Naive thymus-derived CD4-positive, alpha-beta T cell (primary cell): ENCODE measurements at places on chromosomes 2 and 18. TPM values are rescaled to one million over a fixed set of nuclear protein-coding genes. Genes with fewer than 3 reads are reported as not detected.

DNA sequence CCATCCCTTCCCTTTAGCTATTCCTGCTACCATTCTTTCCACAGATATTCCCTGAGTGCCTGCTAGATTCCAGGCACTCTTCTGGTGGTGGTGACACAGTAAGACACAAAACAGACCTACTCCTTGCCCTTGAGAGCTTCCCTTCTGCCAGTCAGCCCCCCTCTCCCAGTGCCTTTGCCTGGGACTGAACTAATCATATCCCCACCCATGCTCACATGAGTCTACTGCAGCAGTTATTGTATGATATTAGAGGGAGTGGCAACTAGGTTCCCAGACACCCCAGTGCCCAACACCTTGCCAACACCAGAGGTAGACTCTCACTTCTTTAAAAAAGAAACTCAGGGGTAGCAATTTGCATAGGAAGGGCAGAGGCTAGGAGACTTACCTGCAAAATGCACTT lies 7.2 kb upstream of the LBH start:
- no peaks in the 10 kb centered on the region for H3K36me3 ChIP-seq
- H3K4me3 ChIP-seq: peak overlapping the region; percentile 8
- H3K27me3 ChIP-seq: no peaks in the 10 kb centered on the region
- DNase-seq: no peak
- peak overlapping the region; percentile 95 for H3K27ac ChIP-seq
- peaks cover 65% of the 10 kb centered on the region for H3K4me1 ChIP-seq

DNA sequence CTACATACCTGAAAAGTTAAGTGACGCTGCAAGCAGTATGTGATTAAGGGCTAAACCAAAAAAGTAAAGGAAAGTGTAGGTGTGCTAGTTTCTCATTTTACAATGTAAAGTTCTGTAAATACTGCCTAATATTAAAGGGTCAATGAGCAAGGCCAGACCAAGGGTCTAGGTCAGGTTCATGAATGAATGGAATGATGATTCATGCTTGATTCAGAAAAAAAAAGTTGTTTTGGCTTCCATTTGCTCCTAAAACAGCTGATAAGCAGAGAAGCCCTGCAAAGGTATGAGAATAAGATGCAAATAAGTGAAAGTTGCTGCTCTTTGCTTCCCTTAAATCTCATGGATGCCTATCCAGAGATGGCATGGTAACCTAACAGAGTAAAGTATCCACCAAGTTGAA lies 61.3 kb downstream of the PTRHD1 start:
- H3K4me3 ChIP-seq: no peak overlapping the region
- peaks cover 25% of the 10 kb centered on the region for H3K36me3 ChIP-seq
- H3K27ac ChIP-seq: no peak overlapping the region

DNA sequence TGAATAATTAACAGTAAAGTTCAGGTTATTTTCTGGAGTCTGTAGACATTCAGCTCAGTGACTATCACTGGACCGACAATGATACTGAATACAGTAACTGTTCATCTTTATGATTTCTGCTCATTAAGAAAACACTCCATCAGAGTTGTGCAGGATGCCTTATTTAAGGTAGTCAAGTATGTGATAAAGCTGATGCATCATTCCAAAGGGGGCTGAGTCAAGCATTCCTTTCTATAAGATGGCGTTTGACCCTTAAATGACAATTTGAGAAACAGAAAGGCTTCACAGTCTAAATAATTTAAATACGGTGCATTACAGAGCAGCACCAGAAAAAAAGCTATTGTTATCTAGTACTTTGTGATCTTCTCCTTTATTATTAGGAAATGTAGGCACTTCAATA lies 131.1 kb downstream of the CDH2 start:
- no peak overlapping the region for H3K4me3 ChIP-seq
- no peaks in the 10 kb centered on the region for H3K36me3 ChIP-seq
- DNase-seq: no peak
- no peak overlapping the region for H3K27ac ChIP-seq
- H3K4me1 ChIP-seq: no peaks in the 10 kb centered on the region

DNA sequence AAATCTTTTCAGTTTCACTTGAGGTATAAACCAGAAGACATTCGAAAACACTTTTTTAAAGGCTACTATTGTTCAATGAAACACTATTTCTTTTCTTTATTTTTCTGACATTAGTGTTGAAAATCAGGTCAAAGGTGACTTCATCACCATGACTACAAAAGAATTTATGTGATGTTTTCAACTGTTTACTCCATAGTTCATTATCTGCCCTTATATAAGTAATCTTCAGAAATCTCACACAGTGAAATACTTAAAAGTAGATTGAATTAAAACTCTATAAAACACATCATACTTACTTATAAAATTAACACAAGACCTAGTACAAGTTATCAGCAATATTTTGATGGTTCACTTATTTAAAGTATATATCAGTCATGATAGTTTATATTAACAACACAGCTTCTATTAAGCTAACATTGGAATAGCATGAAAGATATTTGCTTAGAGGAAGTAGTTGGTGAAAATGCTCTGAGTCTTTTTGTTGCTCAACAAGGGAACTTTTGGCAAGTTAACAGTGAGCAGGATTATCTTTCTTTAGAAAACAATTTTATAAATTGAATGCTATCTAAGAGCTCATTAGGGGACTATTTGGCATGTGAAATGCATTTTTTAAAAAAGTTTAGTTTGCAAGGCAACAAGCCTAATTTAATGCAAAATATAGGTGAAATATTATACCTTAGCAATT lies 60.8 kb downstream of the MC4R start:
- H3K27me3 ChIP-seq: no peaks in the 10 kb centered on the region
- no peaks in the 10 kb centered on the region for H3K4me1 ChIP-seq
- H3K4me3 ChIP-seq: no peak overlapping the region
- DNase-seq: no peak
- H3K36me3 ChIP-seq: no peaks in the 10 kb centered on the region

Gene CD8B2
- total RNA-seq: not detected
